Sigmoid colon (tissue), 7 donors: ENCODE measurements at places on chromosomes 5 and 9.
A peak's percentile ranks its signal among the peaks of the same experiment; 100 is the strongest.

DNA sequence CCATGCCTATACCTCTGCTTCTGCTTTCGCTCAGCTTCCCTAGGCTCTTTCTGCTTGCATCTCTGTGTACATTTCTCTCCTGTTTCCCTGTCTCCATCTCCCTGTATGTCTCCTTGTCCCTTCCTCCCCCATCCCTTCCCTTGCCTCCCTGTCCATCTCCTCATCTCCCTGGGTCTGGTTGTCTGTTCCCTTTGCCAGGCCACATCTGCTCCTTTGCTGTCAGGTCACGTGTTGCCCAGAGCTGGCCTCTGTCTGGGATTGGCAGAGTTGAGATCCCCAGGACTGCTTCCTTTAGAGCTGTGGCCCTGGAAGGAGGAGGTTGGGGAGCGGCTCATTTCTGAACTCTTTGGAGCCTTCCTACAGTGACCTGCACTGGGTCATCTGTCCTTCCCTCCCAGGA is 31.8 kb upstream of the PTGS1 start:
- DNase-seq, result no peak

DNA sequence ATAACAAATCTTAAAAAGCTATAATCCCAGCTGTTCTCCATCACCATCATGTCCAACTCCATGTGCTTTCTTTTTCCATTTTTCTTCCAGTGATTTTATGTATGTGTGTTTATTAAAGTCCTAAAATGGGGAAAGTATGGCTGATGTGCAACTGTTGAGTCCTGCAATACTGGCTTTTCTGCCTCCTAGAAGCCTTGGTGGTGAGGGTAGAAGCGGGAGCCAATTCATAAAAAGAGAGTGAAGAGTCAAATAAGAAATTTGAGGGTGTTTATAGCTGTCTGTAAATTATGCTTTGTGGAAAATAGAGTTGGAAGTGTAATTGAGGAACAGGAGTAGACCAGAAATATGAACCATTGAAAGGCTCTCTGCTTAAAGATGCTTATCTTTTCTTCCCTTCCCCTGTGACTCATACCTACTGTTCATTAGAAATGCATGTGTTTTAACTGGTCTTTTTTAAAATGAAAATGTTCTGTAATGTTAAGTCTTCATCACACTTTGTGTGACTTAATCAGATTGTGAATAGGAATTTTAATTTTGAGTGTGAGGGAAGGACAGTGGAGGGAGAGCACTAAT is 80.1 kb downstream of the ZCCHC7 start:
- DNase-seq, result no peak

DNA sequence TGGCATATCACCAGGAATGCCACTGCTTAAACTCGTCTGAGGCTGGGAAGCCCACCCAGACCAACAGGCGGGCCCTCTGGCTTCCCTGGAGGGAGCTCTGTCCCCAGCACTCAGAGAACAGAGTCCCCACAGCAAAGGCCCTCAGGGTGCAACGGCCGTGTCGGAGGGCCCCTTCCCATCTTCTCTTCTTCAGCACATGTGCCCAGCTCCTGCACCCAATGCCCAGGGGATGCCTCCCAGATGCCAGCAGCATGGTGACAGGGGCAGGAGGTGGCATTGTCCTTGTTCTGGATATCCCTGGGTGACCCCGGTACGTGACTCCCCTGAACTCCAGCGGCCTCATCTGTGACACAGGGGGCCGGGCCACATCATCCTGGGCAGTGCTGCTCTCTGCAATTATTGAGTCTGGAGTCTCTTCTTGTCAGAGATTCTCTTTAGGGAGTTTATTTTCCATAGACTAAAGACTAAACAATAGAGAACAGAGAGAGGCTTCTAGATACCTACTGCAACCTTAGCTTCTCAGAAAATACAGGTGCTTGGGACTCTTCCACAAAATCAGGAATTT is 13.6 kb upstream of the OLFM1 start:
- peak; percentile 41 for DNase-seq

GRCh38 chr5:147685993-147686392 is 96.5 kb downstream of the JAKMIP2 start:
- DNase-seq, result no peak

DNA sequence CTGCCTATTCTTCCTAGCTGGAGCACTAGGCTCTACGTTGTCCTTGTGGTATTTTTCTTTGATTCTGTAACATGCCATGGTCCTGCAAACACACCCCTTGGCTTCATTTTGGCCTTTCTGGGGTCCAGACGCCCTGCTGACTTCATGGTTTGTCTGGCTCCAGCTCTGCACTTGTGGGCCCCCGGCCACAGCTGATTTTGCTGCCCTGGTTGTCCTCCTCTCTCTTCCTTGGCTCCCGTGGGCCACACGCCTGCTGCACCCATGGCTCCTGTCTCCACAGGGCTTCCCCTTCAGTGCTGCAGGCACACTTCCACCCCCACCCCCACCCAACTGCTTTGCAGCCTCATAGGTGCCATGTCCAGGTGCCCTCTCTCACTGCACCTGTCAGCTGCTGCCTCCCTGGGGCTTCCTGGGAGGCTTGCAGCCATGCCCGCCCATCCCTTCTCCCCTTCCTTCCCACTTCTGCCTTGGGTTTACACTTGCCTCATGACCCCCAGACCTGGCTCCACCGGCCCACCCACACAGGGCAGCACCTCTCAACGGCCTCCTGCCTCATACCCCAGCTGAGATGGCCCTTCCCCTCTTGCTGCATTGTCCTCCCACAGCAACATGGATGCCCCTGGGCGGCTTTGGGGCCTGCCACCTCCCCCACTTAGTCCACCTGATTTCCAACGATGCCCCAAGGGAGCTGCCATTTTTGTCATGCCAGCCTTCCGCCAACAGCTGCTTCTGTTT is 25.6 kb downstream of the SLC6A3 start:
- peak; percentile 32 for DNase-seq
